K562 (cell line): ENCODE measurements at places on chromosomes 3 and 15. TPM values are rescaled to one million over a fixed set of nuclear protein-coding genes. Genes with fewer than 3 reads are reported as not detected.

Gene BCHE
- 0.09 and 0.20 TPM in 2 replicates for total RNA-seq

Gene GATA2
- total RNA-seq = 215 and 218 TPM in 2 replicates

Gene ST3GAL6
- total RNA-seq = not detected in 2 replicates

Gene ROBO1
- 0.20 and 0.22 TPM in 2 replicates for total RNA-seq

Gene SPCS1
- total RNA-seq = 103 and 110 TPM in 2 replicates

DNA sequence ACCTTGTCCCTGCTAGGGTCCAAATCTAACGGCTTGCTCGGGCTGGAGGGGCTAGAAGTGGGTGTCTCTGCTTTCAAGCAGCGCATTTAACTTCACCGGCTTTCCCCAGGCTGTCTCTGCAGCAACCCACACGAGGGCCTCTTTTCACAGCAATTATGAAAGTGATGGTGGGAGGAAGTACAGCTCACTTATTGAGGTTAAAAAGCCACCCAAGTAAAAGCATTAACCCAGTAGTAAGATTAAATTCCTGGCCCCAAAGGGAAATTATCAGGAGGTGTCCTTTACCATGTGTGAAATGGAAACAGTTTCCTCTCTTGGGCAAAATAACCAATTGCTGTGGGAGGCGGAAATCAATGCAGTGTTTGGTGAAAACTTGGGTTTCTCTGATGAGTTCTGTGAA, 41.1 kb downstream of the NGRN start:
- DNase-seq = no peak
- H3K27me3 ChIP-seq = no peaks in the 10 kb centered on the region
- no peaks in the 10 kb centered on the region for H3K36me3 ChIP-seq
- no peak overlapping the region for H3K4me3 ChIP-seq
- no peak overlapping the region for H3K27ac ChIP-seq

GRCh38 chr15:45869034-45869668, 234.3 kb downstream of the SQOR start:
- H3K27ac ChIP-seq = no peak overlapping the region
- H3K4me3 ChIP-seq = no peak overlapping the region
- no peaks in the 10 kb centered on the region for H3K27me3 ChIP-seq
- no peak for DNase-seq
- H3K36me3 ChIP-seq = no peaks in the 10 kb centered on the region

DNA sequence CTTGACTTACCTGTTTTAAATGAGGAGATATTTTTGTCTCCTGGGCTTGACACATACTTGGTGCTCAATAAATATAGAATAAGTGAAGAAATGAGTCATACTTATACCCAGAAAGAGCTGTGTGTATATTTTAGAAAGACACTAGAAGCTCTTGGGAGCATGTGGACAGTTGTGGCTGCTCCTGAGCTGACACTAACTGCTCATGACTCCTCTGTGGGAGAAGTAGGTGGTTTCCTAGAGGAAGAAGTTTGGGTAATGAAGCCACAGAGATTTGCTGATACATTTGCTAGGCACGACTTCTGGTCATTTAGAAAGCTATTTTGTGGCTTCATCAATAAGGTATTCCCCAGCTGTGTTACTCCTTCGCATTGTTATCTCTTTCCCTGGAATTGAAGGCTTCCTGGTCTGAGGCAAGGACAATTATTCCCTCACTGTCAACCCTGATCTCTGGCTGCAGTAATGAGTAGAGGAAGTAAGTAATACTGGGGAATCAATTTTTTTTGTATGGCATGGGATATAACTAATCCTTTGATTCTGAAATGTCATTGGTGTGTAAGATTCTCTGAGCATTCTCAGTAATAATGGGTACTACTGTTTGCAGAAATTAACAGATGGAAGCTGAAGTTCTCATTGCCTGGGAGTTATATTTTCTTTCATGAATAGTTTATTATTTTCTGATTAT, 79.6 kb upstream of the DCBLD2 start:
- no peak for DNase-seq
- no peak overlapping the region for H3K27ac ChIP-seq
- no peaks in the 10 kb centered on the region for H3K36me3 ChIP-seq
- no peaks in the 10 kb centered on the region for H3K27me3 ChIP-seq
- H3K4me3 ChIP-seq = no peak overlapping the region

DNA sequence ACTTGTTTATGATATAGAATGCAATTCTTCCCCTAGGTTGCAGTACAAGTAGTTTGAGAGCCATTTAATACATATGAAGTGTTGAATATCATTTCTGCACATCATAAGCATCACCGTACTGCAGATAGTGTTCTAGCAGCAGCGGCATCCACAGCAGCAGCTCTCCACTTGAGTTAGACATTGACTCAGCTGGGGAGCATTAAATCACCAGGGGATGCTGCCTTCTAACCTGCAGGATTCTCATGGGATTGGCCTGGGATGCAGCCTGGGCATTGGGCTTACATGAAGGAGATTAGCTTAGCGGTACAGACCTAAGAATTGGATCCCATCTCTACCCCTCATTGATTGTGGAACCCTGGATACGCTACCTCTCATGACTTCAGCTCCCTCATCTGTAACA, 43.3 kb downstream of the CNTN3 start:
- H3K36me3 ChIP-seq = no peaks in the 10 kb centered on the region
- H3K4me1 ChIP-seq = no peaks in the 10 kb centered on the region
- DNase-seq = no peak
- no peak overlapping the region for H3K4me3 ChIP-seq

GRCh38 chr15:82995938-82996337, 9.9 kb downstream of the RAMAC start:
- no peaks in the 10 kb centered on the region for H3K27me3 ChIP-seq
- H3K36me3 ChIP-seq = no peaks in the 10 kb centered on the region
- no peak overlapping the region for H3K27ac ChIP-seq
- no peak overlapping the region for H3K4me3 ChIP-seq
- H3K4me1 ChIP-seq = peaks cover 5% of the 10 kb centered on the region; the same call in 2 of the 3 replicates

DNA sequence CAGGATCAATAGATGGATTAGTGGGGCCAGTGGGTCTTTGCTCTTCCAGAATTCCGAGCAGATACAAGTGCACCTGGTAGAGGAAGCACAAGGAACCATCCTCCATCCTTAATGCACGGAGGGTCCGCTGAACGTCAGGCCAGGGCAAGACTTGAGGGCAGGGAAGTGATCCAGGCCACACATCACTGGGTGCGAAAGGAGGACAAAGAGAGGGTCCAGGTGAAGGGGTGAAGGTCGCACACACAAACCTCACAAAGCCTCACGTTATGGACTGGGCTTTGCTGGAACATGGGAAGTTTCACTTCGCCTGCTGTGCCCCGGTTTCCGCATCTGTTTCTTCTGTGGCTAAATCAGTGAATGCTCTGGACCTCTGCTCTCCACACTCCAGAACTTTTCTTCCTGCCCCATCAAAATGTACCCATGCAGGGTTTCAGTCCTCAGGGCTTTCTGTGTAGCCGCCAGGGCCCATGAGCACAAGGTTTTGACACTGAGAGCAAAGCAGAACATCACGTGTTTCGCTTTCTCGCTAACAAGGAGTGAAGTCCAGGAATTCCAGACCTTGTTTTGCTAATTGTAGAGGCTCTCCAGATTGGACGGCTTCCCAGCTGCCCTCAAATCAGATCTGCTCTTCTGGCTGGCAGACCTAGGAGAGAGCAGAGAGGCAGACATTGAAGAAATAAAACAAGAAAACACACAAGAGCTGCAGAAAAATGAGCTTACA, 56.3 kb downstream of the KLF15 start:
- H3K27ac ChIP-seq = no peak overlapping the region
- H3K27me3 ChIP-seq = peaks cover 16% of the 10 kb centered on the region
- no peak for DNase-seq
- H3K4me3 ChIP-seq = no peak overlapping the region

GRCh38 chr3:129514110-129514509, 14.3 kb upstream of the RHO start:
- DNase-seq = no peak
- no peak overlapping the region for H3K4me3 ChIP-seq
- H3K27me3 ChIP-seq = no peaks in the 10 kb centered on the region
- no peaks in the 10 kb centered on the region for H3K36me3 ChIP-seq
- H3K27ac ChIP-seq = no peak overlapping the region

DNA sequence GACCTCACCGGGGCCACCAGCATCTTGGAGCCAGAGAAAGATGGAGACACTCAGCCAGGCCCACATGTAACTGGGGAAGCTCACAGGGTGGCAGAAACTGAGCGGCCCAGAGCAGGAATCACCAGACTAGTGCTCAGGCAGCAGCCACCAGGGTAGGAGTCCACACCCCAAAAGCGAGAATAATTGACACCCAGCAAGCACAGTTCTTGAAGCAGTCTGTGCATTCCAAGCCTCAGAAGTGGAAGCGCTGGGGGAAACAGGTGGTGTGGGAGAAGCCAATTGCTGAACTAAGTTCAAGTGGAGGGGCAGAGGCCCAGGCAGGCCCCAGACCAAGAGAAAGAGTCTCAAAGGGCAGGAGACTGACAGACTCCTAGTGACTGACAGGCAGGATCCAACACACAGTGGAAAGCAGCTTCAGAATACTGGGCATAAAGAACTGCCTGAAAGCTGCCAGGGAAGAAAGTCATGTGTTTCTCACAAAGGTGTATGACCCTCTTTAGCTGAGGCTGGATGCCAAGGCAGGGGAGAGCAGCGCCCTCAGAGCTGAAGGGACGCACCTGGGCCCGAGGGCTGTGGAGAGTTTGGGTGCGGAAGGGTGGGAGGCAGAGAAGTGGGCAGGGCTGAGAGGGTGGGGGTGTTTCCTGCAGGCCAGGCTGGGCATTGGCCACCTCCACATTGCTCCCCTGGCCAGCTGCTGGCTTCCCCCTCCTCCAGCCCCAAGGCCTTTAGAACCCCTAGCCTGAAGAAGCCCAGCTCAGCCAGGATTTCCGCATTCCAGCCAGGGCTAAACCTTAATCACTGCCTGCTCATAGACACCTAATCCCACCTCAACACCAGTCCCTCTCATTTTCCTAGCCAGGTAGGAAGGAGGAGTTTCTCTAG, 7.7 kb downstream of the NT5DC2 start:
- no peaks in the 10 kb centered on the region; the same call in 2 of the 3 replicates for H3K4me1 ChIP-seq
- H3K4me3 ChIP-seq = no peak overlapping the region
- no peak overlapping the region for H3K27ac ChIP-seq
- DNase-seq = no peak
- no peaks in the 10 kb centered on the region for H3K27me3 ChIP-seq

DNA sequence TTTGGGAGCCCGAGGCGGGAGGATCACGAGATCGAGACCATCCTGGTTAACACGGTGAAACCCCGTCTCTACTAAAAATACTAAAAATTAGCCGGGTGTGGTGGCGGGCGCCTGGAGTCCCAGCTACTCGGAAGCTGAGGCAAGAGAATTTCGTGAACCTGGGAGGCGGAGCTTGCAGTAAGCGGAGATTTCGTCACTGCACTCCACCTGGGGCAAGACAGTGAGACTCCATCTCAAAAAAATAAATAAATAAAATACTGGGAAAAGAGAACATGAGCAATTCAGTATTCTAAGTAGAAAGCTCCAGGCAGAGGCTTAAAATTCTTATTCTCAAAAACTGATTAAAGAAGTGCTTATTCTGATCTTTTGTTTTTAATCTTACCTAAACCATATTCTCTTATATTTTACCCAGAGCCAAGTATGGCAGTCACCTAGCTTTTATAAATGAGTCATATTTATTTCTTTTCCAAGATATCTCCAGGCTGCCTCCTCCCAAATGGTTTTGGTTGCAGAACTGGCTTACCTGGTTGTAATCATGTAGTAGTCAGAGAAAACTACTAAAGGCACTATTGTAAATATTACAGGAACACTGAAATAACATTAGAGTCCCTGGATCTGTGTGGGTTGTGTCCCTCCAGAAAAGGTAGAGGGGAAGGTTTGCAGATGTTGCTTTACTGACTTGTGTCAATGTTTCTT, 45.8 kb upstream of the DYNC1LI1 start:
- H3K4me1 ChIP-seq = no peaks in the 10 kb centered on the region
- no peaks in the 10 kb centered on the region for H3K36me3 ChIP-seq
- no peak overlapping the region for H3K27ac ChIP-seq
- no peak overlapping the region for H3K4me3 ChIP-seq

DNA sequence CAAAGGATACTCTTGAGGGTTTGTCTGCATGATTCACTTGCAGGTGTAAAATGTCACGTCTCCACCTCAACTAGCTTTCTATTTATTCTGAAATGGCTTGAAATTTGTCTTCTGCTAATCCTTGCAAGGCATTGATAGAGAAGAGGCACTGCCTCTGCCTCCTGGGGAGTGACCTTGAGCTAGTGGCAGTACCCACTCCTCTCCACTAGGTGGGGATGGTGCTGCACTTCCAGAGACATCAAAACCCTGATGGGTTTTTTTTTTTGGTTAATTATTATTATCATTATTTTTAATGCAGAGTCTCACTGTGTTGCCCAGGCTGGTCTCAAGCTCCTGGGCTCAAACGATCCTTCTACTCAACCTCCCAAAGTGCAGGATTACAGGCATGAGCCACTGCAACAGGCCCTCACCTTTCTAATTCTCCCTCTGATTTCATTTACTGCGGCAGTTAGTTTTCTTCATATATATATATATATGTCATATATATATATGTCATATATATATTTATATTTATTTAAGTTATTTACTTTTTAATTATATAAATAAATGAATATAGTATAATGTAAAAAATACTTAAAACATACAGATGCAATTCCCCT, 117.6 kb upstream of the EIF1B start:
- H3K36me3 ChIP-seq = no peaks in the 10 kb centered on the region
- DNase-seq = peak; percentile 80
- H3K27me3 ChIP-seq = no peaks in the 10 kb centered on the region
- H3K4me3 ChIP-seq = no peak overlapping the region

GRCh38 chr3:42066516-42067181, 24.5 kb upstream of the TRAK1 start:
- H3K4me1 ChIP-seq = no peaks in the 10 kb centered on the region
- H3K36me3 ChIP-seq = no peaks in the 10 kb centered on the region
- no peak overlapping the region for H3K27ac ChIP-seq
- no peaks in the 10 kb centered on the region for H3K27me3 ChIP-seq
- no peak overlapping the region for H3K4me3 ChIP-seq

DNA sequence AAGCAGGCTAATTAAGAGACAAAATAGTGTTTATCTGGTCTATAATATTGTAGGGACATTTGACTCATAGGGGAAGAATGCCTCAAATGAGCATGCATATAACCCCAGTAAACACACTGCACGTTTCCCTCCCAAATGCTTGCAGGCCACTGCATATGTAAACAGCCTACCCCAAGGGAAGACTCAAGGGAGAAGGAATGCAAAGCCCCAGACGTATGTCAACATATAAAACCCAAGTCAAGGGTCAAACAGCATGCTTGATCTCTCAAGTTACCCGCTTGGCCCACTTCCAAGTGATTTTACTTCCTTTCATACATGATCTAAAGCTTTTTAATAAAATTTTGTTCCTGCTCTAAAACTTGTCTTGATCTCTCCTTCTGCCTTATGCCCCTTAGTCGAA, 1090.0 kb downstream of the OTOL1 start:
- H3K36me3 ChIP-seq = no peaks in the 10 kb centered on the region
- H3K27me3 ChIP-seq = no peaks in the 10 kb centered on the region
- DNase-seq = no peak
- H3K4me3 ChIP-seq = no peak overlapping the region
- H3K4me1 ChIP-seq = no peaks in the 10 kb centered on the region
- no peak overlapping the region for H3K27ac ChIP-seq
